Kidney (tissue), 22 donors: ENCODE measurements at places on chromosomes 3 and 15.

- DNase-seq: no peak
Observed at GRCh38 chr3:81462921-81463320, 298.5 kb downstream of the GBE1 start.

GRCh38 chr3:85255949-85256348 lies 297.2 kb downstream of the CADM2 start:
- DNase-seq: no peak

DNA sequence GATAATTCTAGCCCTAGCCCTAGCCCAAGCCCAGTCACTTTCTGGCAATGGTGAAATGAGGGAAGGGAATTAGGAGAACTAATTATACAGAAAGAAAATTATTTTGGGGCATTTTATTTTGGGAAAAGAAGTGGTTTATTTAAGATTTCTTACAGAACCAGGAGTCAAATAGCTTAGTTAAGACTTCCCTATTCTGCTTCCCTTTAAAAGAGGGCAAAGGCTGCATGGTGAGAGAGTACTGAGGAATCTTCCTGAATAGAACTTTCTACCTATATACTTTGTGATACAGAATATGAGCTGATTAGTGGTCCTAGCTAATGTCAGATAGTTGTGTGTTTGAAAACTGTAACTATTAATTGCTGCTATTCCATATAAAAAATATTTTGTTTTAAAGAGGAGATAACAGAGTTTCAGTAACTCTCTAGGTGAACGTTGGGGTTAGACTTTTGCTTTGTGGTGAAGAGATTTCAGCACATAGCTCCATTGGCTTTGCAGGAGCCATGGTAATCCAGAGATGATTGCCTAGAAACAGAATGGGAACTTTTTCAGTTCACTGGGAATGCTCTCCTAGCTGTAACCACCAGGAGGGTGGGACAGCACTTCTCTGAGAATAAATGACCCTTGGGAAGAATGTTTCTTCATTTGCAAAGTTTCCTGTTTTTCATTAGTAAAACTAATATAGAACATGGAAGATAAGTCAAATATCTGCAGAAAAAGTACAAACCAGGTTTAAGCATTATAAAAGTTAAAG lies 5.3 kb upstream of the GCSAM start:
- DNase-seq: no peak

GRCh38 chr3:122496508-122496907 lies 18.2 kb downstream of the KPNA1 start:
- no peak for DNase-seq

DNA sequence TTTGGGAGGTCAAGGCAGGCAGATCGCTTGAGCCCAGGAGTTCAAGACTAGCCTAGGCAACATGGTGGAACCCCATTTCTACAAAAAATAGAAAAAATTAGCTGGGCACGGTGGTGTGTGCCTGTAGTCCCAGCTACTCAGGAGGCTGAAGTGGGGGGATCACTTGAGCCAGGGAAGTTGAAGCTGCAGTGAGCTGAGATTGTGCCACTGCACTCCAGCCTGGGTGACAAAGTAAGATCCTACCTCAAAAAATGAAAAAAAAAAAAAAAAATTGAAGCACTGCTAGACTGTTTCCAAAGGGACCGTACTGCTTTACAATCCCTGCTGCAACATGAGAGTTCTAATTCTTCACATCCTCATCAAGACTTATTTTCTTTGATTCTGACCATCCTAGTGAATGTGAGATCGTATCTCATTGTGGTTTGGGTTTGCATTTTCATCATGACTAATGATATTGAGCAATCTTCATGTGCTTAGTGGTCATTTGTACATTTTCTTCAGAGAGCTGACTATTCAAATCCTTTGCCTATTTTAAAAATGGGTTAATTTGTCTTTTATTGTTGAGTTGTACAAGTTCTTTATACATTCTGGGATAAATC lies 10.8 kb downstream of the CMTM8 start:
- no peak for DNase-seq

- no peak for DNase-seq
Observed at GRCh38 chr15:100229181-100230163, 112.3 kb downstream of the ADAMTS17 start.

DNA sequence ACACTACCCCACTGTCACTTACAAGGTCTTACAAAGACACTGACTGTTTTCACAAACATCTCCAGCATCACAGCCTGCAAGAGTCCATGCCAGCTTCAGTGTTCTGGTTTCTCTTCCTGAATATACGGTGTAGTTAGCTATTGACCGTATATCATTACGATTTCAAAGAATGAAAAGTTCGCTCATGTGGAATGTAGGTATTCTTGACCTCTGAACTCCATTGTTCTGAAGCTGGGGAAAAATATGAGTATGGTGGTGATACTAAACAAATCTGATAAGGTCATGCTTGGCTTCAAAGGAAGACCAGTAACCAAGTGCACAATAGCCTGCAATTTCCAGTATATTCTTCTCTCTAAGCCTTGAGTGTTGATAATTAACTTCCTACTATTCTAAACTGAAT lies 315.7 kb upstream of the WNT5A start:
- DNase-seq: no peak
